ENCODE measurements at places on chromosomes 13 and 19.
A peak's percentile ranks its signal among the peaks of the same experiment; 100 is the strongest.

- DNase-seq = no peak
Measured at GRCh38 chr19:7676376-7676775, 514 bp upstream of the MCEMP1 start.

- no peak for DNase-seq
Measured at GRCh38 chr19:33938821-33939220, 142.2 kb downstream of the KCTD15 start.

- DNase-seq = peak; percentile 47
Measured at GRCh38 chr19:50922317-50922853, 11.2 kb upstream of the KLK4 start.

DNA sequence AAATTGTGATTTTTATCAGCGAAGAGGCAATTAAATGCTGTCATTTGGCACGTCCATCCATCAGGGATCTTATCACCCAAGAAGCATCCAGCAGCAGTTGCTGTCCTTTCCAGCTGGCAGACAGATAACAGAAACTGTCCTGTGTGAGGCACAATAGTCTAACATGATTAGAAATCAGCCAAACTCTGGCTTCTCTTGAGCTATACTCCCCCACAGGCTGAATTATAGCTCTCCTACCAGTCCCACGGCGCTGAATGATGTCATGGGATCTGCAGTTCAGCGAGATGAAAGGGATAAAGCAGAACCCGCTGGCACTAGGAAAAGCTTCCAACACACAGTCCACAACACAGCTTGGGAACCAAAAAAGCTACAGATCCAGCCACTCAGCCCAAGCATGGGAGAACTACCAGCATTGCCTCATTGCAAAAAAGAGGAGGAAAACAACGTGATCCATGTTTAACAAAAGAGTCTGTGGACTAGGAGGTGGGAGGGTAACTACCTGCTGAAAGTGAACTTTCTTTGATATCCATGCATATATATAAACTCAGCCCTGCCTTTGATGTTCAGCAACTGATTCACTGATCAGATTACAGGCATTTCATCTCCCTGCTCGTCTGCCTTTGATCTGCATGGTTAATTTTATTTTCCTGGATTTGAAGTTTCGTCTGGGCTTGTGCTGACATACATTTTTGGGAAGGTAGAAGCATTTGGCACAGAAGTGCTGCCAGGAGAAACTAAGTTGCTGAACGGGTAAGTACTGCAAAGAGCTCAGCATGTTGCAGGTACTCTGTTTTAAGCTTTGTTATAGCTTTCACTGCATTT, at the start of gene TNFRSF19:
Gene TNFRSF19, plus strand, starts transcription at position 314 of the 822 bp plus-strand sequence. CDS start 19,772 bp downstream, outside the sequence.
- peak; percentile 21 for DNase-seq

DNA sequence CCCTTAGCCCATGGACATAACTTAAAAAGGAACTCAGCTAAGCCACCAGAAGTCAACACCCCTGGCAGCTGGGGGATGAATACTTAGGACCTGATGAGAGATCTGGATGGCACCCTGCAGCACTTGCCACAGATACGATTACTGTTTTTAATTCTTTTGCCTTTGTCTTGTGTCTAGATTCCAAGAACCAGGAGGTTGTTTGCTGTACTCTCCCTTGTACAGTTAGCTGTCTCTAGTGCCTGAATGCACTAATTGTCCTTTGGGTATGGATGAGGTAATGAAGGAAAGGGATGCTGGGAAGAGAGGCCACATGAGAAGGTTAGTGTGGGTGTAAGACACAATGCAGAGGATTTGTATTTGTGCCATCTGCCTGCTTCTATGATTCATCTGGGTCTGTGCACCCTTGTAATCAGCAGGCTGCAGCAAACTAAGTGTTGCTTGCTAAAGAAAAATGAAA, 385.8 kb downstream of the KCNRG start:
- DNase-seq = peak; percentile 75

- DNase-seq = no peak
Measured at GRCh38 chr19:33063753-33064457, 783 bp downstream of the RHPN2 start.

DNA sequence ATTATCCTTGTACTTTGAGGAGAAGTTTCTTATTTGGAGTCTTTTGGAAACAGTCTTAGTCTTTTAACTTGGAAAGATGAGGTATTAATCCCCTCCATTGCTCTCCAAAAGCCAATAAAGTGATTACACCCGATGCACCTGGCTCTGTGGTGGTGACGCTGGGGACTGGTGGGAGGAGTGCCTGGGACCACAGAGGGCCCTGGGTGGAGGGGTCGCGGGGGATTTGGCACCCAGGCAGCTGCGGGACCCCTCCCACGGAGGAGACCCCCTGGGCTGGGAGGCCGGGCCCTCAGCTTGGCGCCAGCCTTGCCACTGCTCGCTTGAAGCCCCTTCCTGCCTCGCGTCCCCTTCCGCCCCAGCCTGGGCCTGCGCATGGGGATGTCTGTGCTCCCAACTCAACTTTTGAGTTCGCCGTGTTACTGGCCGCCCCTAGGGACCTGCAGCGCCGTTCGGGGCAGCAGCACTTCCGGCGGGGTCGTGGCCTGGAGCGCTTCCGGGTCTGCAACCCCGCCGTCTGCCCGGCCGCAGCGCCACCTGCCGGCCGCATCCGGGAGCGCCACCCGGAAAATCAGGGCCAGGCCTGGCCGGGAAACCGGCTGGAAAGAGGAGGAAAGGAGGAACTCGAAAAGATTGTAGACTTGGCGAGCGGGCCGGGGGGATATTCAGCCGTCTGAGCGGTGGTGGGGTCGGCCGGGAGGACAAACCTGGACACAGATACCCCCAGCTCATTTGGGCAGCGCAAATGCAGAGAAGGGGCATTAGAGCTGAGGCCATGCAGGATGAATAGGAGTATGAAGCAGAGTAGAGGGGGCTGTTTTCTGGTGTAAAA, 8.4 kb downstream of the PEAK3 start:
- DNase-seq = peak; percentile 74

DNA sequence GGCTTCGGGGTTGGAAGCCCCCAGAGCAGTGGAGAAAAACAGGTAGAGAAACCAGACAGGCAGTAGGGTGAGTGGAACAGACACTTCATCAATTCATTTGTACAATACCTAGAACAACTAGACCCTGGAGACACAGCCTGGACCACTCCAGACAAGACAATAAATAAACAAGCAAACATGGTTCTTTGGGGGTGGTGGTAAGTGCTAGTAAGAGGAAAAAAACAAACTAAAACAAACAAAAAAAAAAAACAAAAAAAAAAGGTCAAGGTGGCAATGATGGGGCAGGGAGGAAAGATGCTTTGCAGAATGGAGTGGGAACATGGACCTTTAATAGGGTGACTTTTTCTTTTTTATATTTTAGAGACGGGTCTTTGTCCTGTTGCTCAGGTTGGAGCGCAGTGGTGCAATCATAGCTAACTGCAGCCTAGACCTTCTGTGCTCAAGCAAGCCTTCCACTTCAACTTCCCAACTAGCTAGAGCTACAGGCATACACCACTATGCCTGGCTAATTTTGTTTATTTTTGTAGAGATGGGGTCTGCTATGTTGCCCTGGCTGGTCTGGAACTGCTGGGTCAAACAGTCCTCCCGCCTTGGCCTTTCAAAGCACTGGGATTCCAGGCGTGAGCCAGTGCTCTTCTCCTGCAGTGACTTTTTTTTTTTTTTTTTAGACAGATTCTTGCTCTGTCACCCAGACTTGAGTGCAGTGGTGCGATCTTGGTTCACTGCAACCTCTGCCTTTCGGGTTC, 3.1 kb downstream of the JUNB start:
- peak; percentile 67 for DNase-seq

- peak; percentile 92 for DNase-seq
Measured at GRCh38 chr19:16381756-16382401, 57.3 kb downstream of the KLF2 start.

DNA sequence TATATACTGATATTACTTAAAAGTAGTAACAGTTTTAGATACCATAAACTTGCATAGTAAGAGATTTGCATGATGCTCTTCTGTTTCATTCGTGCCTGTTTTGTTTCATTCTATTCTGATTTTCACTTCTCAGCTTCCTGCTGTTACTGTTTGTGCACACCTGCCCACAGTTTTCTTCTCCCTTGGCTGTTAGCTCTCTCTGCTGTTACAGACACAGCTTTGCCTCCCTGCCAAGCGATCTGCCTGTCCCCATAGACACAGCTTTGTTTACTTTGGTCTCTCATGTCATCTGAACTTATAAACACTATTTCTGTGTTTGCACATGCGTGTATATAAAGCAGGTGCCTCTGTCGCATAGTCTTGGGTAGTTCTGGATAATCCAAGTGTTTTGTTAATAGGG, 21.4 kb upstream of the UPF3A start:
- no peak for DNase-seq

Measured in fibroblast of gingiva (primary cell).